ENCODE measurements at places on chromosomes 6 and 20.

DNA sequence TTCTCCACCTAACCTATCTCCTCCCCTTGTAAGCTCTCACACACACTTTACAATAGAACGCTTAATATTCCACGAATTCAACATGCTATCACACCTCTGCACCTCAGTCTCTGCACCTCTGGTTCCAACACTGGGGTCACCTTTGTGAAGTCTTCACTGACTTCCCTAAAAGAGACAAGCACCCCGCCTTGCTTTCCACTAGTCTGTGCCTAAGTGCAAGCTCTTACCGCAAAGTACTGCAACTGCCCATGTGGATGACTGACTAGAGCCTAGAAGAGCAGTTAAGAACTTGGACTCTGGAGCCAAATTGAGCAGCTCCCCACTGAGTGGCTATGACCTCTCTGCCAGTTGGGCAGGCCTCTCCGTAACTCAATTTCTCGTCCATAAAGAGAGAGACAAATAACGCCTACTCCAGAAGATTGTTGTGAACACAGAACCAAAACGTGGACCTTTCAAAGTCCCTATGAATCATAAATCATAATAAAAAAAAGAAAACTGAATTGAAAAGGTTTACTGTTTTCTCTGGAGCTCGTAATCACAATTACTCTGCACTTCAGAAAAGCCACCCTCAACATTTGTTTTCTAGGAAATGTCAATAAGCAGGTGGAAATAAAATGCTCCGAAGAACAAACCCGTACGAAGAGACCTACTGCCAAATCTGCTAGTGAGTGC is 1.2 kb downstream of the IFNGR1 start:
- DNase-seq, result no peak

DNA sequence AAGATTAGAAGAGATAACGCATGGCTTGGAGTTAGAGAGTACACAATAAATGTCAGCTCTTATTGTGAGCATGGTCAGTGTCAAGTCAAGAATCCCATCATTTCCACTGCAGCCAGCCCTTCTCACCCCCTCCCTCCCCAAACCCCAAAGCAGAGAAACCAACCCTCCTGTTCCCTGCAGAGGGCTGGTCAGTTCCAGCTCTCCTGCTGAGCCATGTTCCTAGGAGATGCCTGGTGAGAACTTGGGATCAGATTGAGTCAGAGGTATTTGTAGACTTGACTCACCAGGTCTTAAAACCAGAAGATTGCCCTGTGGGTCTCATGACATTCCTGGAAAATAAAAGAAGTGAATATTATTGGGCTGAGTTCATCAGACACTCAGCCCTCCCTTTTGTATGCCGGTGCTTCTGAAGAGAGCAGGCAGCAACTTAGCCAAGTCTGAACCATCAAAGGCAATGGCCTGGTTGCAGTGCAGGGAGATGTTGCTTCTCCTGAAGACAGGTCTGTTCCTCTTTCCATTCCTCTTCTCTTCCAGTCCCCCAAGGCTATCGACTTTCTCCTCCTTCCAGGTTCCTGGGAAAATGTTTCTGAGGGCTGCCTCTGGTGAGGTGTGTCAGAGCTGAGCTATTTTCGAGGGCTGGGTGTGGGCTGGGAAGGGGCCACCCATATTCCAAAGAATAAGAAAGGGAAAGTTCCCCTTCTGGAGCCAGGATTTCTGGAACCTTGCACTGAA is 278.2 kb upstream of the SUPT3H start:
- DNase-seq, result no peak

GRCh38 chr6:152173321-152173720 is 365.8 kb downstream of the ESR1 start:
- DNase-seq, result no peak

DNA sequence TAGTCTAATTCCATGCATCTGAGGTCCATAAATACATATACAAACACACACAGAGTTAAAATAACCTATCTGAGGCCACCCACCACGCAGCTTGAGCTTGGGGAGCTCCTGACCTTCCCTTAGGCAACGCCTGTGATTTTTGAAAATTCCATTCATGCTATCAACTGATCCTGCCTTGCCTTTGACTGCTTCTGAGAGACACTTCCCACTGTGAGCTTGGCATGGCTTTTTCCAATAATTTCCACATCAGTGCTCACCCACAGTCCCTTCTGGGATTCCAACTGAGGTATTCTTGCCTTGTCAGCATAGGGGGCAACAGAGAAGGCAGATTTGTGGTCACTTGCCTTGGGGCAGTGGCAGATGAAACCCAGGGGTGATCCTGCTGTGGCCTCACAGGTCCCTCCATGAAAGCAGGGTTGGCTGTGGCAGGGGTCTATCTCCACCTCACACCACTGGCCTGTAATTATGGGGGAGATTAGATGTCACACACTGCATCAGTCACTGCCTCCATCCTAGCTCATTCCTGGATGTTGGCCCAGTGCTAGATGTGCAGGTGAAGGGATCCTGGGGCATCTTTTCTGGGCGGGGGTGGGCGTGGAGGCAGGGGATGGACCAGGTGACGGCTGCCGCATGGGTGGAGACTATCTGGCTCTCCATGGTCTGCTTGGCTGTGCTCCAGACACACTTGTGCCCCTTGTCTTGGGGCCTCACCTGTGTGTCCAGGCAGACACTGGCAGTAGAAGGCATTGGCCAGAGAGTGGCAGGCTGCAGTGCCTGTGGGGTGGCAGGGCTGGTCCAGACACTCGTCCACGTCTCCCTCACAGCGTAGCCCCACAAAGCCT is 11.2 kb upstream of the GPSM3 start:
- DNase-seq, result no peak

- DNase-seq, result no peak
Observed at GRCh38 chr6:134667111-134667510, 282.8 kb downstream of the ALDH8A1 start.

GRCh38 chr6:30399390-30400058 is 54.6 kb downstream of the RPP21 start:
- no peak for DNase-seq

DNA sequence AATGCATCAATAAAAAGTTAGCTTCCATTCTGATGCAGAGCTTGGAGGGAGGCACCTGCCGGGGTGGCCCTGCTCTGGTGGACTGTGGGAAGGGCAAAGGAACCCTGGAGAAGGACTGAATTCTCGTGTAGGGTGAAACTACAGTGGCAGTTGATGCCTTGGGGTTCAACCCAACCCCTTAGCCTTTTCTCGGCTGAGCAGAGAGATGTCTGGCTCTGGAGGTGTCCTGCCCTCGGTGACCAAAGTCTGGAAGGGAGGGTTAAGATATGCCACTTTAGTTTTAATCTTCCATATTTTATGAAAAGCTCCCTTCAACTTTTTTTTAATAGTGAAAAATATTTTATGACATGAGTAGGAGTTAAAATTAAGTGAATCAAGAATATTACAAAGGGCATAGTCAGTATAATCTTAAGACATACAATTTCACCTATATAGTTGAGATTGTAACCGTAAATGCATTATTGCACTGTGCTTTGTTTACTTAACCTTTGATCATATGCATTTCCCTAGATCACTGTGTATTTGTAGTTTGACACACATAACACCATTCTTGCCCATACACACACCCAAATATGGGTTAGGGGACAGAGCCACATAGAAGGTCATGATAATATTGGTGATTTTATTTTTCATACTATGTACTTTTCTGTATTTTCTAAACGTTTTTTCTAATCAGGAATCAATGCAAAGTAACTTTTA is 179.6 kb downstream of the MCHR2 start:
- no peak for DNase-seq

- DNase-seq, result no peak
Observed at GRCh38 chr6:158662607-158662953, 12.7 kb downstream of the SYTL3 start.

DNA sequence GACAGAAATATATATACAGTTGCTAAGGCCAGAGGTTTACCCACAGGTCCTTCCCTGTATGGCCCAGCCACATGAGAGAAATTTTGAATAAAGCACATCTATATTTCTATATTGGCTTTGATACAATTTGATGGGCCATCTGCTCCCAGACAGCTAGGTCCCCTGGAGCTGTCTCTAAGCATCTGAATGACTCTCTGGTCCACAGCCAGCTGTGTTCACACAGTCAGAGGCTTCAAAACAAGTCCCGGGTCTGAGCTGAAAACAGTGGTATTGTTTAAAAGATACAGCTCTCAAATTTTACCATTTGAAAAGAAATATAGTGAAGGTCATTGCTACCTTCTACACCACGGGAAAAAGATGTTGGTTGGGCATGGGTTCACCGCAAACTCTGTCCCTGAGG is 161.1 kb downstream of the SLC35B3 start:
- no peak for DNase-seq

DNA sequence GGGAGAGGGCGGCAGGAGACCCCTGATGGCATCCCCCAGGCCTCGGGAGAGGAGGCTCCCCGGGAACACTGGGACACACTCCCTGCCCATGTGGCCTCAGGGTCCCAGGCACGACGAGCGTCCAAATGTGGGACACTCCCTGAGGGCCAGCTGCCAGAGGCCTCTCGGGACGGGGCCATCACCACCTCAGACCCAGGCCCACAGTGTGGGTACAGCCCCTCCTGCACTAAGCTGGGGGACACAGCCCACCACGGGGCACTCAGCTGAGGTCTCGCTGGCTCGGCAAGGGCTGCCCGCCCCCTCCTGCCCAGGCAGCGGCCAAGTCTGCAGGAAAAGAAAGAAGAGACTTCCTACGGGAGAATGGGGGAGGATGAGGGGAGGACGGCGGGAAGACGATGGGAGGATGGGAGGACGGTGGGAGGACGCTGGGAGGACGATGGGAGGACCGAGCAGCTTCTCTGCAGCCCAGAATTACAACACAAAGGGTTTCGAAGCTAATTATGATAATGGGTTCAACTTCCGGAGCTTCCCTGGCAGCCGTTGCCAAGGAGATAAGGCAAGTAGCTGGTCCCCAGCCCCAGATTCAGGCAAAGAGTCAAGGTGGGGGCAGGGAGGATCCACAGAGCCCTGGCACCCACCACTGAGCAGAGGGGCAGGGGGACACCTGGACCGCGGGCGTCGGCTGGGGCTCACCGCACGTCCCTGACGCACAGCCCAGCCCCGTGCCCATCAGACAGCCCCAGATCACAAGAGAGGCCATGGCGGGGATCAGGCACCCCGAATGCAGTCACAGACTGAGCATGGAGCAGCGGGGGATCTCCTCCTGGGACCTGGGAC is 17.5 kb downstream of the KCNQ2 start:
- DNase-seq, result no peak

GRCh38 chr6:57130661-57131177 is 40.7 kb downstream of the ZNF451 start:
- no peak for DNase-seq

DNA sequence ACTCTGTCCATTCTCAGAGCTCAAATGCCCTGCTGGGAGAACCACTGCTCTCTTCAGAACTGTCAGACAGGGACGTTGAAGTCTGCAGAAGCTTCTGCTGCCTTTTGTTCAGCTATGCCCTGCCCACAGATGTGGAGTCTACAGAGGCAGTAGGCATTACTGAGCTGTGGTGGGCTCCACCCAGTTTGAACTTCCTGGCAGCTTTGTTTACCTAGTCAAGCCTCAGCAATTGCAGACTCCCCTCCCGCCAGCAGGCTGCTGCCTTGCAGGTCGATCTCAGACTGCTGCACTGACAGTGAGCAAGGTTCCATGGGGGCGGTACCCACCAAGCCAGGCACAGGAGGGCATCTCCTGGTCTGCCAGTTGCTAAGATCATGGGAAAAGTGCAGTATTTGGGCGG is 21.8 kb upstream of the UFL1 start:
- DNase-seq, result no peak

GRCh38 chr6:103516336-103516735 is 1343.4 kb downstream of the HACE1 start:
- DNase-seq, result no peak

- no peak for DNase-seq
Observed at GRCh38 chr20:33999025-33999649, 5.4 kb downstream of the RALY start.

DNA sequence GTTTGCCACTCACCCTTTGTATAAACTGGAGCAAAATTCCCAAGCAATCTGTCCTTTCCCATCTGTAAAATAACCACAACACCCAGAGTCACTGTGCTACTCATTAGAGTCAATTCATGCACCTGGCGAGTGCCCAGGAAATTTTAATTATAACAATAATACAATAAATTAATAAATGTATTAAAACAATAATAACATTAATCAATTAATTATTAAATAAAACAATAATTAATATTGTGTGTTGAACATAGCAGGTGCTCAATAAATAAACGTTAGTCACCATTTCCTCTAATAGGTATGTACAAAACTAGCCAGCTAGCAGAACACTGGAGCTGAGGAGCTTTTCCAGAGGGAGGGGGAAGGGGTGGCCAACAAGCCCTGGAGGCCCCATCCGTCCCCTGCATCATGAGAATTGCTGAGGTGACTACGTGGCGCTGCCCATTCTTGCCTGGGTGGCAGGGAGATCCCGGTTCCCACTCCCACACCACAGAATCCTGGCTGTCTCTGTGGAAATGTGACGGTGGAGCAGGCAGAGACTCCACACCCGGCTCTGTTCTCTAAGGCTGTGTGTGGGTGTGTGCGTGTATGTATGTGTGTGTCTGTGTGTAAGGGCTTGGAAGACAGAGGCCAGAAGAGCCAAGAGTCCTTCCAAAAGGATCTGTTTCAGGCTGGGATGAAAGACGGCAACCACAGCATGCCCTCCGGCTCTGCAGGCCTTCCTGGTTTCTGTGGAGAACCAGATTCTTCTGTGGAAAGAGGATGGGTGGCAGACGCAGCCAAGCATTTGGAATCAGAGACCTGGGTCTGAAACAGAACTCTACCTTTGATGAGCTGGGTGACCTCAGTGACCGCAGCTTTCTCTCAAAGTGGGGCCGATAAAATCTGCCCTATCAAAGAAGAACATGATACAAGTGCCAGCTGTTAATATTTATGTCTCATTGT is 18.8 kb upstream of the EZR start:
- DNase-seq, result no peak

DNA sequence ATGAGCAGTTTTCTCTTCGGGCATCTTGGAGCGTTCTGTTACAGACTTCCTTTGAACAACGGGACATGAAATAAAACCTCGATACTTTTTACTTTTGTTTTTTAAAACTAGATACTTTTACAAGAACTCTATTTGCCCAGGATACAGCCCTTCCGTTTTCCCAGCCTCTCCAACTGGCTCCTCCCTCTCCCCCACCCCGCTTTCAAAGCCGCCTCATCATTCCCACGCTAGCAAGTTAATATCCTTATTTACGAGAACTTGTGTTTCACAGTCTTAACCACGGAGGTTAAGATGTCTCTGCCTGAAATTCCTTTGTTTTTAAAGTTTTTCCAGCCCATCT is 241 bp upstream of the CFAP206 start:
- DNase-seq, result no peak

DNA sequence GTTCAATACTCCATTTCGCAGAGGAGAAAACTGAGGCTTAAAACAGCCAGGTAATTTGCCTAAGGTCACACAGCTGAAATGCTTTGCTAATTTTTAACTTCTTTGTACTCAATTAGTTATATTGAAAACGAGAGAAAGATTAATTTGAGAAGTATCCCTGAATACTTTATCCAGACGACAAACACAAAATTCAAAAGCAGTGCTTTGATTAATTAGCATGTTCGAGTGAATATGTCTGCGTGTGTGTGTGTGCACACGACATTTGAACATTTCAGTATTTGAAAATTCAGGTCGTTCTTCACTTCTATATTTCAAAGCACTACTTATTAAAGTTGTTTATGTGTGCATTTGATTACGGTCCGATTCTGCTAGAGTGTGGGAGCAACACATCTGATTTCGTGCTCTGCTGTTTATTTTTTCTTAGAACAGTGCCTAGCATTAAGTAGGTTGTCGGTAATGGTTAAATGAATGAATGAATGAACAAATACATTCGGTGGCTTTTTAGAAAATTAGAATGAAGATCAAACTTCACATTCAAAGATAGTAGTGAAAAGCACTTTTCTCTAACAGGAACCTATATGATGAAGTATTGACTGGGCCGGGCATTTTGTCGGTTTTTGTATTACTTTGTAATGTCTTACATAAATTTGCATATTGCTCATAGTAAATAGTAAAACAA is 36.9 kb upstream of the SYNCRIP start:
- DNase-seq, result no peak
